ENCODE measurements at places on chromosomes 6 and 20.

DNA sequence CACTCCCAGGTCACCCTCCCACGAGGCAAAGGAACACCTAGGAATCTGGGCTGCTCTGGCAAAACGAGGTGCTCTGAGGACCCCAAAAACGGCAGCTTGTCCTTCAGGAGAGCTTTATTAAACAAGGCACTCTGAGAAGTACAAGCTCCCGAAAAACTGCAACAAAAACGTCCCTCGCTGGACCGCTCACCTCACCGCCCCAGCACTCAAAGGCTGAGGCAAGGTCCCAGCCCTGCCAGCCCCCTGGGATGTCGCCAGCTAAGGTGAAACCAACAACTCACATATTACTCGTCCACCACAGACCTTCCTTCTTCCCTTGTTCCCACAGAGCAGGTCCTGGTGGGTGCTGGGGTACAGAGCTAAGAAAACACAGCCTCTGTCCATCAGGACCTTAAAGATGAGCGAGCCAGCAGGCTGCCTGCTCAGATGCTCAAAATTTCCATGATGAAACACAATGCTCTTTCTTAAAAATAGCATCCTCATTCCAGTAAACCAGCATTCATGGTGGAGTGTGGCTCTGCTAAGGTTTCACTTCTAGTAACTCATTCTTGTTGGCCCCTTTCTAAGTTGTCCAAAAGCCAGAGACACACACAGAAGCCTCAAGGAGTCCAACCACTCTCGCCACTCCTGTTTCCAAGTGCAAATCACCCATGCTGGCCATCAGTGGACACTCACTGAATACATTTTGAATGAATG, 35.9 kb downstream of the ATP9A start:
- DNase-seq = peak; percentile 21

GRCh38 chr20:8033151-8033841, 13.7 kb upstream of the TMX4 start:
- DNase-seq = no peak

DNA sequence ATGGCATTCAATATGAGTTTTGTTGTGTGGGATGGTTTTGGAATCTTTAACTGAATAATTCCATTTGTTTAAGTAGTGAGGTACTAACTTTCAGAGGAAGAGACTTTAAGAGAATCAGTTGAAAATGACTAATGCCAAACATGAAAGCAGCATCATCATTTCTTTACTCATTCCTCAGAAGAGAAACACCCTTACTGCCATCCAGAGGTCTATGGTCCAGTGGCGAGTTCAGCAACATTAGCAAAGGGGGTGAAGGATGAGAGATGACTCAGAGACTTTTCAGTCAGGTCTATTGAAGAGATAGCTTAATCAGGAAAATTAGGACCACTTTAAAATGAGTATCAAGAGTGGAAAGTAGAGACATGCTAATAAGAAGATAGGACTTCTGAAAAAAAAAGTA, 118.8 kb downstream of the COL19A1 start:
- no peak for DNase-seq

DNA sequence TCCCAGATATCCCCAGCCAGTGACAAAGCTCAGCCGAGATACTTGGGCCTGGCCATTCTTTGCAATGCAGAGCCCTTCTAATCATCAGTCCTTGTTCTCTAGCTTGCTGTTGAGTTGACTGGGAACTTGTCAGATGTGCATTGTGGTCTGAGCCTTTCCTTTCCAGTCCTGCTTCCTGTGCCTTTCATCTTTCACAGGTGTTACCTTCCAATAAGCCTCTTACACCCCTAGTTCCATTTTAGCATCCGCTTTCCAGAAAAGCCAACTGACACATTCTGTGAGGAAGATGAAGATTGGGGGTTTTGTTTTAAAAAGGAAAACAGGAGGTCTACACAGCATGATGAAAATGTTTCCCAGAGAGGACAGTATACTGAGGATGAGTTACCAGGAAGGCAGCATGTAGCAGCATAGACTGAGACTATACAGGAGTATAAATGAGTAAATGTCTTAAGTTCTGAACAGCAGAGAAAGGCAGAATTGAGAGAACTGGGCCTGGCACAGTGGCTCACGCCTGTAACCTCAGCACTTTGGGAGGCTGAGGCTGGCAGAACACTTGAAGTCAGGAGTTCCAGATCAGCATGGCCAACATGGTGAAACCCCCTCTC, 5.6 kb upstream of the CEP85L start:
- no peak for DNase-seq

- DNase-seq = no peak
Measured at GRCh38 chr6:109701221-109701620, 10.1 kb downstream of the FIG4 start.

DNA sequence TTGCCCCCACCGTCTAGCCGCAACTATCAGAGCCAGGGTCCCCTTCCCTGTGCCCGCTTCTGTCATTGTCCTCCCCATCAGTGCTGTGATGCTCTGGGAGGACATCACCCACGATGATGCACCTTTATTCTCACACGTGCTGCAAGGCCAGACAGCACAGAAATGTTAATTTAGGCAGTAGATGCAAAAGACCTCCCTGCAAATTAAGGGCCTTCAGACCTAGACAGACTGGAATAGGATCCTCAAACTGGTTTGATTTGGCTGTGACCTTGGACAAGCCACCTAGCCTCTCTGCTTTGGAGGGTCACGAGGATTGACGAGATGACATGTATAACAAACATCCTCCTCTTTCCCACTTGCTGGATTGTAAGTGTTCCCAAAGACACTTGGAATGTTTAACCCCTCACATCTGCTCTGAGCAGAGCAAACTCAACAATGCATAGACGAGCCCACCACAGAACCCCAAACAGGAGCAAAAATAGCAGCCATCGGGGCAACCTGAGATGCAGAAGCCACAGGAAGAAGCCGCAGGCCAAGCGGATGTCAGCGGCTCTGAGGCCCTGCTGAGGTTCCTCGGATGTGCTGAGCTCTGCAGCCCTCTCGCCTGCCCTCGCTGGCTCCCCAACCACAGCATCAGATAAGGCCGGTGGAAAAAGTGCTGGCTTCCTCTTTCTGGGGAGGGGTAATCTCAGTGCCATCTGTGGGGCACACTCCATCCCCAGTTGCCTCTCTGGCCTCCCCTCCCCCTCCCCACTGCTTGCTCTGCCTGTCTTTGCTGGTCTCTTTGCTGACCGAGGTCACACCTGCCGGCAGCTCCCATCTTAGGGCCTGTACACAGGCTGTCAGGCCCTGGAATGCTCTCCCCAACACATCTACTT, 35.3 kb downstream of the TOX2 start:
- DNase-seq = no peak

- no peak for DNase-seq
Measured at GRCh38 chr20:20303320-20303719, 64.6 kb upstream of the INSM1 start.

DNA sequence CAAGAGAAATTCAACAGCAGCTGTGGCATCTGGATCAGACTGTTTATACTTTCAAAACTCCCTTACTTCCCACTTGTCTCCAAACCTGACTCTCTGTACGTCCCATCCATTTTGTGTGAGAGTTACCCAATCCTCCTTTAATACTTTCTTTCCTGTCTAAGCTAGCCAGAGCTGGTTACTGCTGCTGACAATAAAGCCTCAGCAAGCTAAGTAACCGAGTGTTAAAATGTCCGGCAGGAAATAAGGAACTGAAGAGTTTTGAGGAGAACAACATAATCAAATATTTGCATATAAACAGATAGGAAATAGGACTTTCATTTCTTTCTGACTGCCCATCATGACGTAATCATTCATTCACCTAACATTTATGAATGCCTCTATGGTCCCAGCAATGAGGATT, 11.6 kb downstream of the TMEM30A start:
- no peak for DNase-seq

DNA sequence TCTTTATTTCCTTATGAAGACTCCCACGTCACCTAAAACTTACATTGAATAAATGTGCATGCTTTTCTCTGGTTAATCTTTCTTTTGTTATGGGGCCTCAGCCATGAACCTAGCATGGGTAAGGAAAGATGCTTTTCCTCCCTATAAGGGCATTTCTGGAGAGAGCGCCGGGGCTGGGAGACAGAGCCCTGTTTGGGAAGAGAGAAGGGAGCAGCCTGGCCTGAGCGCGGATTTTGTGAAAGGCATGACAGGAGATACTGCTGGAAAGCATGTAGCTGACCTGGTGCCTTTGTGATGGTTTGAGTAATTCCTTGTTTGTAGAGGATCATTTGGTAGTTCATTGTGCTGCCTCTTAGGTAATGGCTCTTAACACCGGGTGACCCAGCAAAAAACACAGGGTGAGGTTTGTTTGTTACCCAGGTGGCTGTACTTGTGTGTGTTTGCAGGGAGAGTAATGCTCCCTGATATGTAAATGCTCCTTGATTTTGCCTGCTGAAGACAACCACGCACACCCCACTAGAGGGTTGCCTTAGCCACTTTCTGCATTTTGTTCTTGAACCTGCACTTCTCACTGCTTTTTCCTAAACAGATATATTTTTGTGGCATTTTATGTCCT, 59.2 kb downstream of the ANKRD6 start:
- no peak for DNase-seq

GRCh38 chr20:23159256-23159946, 73.3 kb upstream of the CD93 start:
- no peak for DNase-seq

- no peak for DNase-seq
Measured at GRCh38 chr20:51584116-51584515, 41.6 kb upstream of the NFATC2 start.

DNA sequence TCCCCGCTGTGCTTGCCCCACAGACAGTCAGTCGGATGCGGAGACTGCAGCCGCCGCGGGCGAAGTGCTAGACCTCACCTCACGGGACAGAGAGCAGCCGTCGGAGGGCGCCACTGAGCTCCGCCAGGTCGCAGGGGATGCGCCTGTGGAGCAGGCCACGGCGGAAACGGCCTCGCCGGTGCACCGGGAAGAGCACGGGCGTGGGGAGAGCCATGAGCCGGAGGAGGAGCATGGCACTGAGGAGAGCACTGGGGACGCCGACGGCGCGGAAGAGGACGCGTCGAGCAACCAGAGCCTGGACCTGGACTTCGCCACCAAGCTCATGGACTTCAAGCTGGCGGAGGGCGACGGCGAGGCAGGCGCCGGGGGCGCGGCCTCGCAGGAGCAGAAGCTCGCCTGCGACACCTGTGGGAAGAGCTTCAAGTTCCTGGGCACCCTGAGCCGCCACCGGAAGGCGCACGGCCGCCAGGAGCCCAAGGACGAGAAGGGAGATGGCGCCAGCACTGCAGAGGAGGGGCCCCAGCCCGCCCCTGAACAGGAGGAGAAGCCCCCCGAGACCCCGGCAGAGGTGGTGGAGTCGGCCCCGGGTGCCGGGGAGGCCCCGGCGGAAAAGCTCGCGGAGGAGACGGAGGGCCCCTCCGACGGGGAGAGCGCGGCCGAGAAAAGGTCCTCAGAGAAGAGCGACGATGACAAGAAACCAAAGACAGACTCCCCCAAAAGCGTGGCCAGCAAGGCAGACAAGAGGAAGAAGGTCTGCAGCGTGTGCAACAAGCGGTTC, 66.4 kb downstream of the SSR1 start:
- no peak for DNase-seq
